ENCODE measurements at places on chromosomes 12 and 14. TPM values are rescaled to one million over a fixed set of nuclear protein-coding genes. Genes with fewer than 3 reads are reported as not detected.

Gene RNU6-7
- not detected for total RNA-seq

Gene FGD6
- total RNA-seq: 13.2 TPM

Gene CCDC60
- total RNA-seq: not detected

Gene DTX3
- total RNA-seq: 3.3 TPM

Gene DCAF4
- 4.3 TPM for total RNA-seq

Gene MUCL1
- not detected for total RNA-seq

Gene INHBC
- not detected for total RNA-seq

Gene PTPN6
- total RNA-seq: 0.09 TPM

Gene SLCO1B3
- total RNA-seq: not detected

Gene SYNE3
- 4.5 TPM for total RNA-seq

Gene PSME2
- 105 TPM for total RNA-seq

Gene SPATS2
- 46.0 TPM for total RNA-seq

Gene OAS3
- 5.5 TPM for total RNA-seq

Gene CMA1
- not detected for total RNA-seq

Gene CPSF6
- 23.7 TPM for total RNA-seq

Gene PACS2
- total RNA-seq: 49.5 TPM

Gene GALNT6
- total RNA-seq: 80.1 TPM

Gene CNTN1
- 0.38 TPM for total RNA-seq

Gene ITPR2
- total RNA-seq: 80.3 TPM

Gene PTPRB
- 187 TPM for total RNA-seq

Gene CYP27B1
- 0.54 TPM for total RNA-seq

Gene SLC11A2
- total RNA-seq: 63.4 TPM

Gene C12orf56
- total RNA-seq: under 0.01 TPM

Gene SIX6
- total RNA-seq: not detected

Gene CLEC2A
- not detected for total RNA-seq

Gene NGB
- total RNA-seq: not detected

Gene BDKRB1
- not detected for total RNA-seq

Gene PROX2
- total RNA-seq: not detected

Gene SERPINA5
- total RNA-seq: 1.2 TPM

Gene GCH1
- total RNA-seq: 1.4 TPM

Gene DHH
- 7.8 TPM for total RNA-seq

Gene WNK1
- total RNA-seq: 86.5 TPM

Gene DDN
- total RNA-seq: 0.09 TPM

Gene PMEL
- 0.19 TPM for total RNA-seq

Gene MYF5
- total RNA-seq: not detected

Gene KCNH3
- under 0.01 TPM for total RNA-seq

Gene PCED1B
- total RNA-seq: 0.45 TPM

Gene LRP10
- 65.4 TPM for total RNA-seq

Gene APPL2
- 24.9 TPM for total RNA-seq

Gene VDR
- total RNA-seq: 0.47 TPM

Gene GSG1
- total RNA-seq: 0.09 TPM
